ENCODE measurements at places on chromosomes 7 and 10.

DNA sequence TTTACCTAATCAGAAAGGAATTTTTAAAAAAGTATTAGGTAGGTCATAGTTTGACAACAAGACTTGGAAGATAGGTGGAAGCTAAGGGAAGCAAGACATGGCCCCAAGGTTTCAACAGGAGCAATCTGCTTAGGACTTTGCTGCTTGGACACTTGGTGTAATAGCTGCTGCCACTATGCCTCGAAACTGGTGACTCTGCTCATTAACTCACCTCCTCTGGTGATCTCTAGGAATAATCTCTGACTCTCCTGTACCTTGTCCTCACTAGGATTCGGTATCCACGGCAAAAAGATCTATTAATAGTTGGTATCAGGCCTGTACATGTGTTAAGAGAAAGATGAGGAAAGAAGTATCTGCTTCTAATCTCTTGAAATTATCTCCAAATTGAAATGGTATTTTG is 53.1 kb downstream of the PTEN start:
- no peak for DNase-seq

DNA sequence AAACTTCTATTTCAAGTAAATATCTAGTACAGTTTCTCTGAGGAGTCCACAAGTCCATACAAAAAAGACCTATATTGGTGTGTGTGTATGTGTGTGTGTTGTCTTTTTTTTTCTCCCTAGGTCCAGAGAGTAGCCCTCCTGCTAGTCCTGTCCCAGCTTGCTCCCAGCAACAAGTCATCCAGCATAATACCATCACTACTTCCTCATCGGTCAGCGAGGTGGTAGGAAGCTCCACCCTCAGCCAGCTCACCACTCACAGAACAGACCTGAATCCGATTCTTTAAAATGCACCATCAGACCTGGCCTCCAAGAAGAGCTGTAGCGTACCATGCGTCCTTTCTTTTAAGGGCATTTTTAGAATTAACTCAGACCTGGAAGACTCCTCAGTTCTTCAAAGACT is 139.1 kb downstream of the TRIL start:
- no peak for DNase-seq

DNA sequence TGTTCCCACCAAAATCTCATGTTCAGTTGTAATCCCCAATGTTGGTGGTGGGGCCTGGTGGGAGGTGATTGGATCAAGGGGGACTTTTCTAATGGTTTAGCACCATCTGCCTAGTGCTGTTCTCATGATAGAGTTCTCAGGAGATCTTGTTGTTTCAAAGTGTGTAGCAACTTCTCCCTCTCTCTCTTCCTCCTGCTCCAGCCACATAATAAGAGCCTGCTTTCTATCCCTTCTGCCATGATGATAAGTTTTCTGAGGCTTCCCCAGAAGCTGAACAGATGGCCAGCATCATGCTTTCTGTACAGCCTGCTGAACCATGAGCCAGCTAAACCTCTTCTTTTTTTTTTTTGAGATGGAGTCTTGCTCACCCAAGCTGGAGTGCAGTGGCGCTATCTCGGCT is 910.6 kb downstream of the KCNMA1 start:
- DNase-seq: no peak

- DNase-seq: no peak
Observed at GRCh38 chr10:51010977-51011376, 63.3 kb upstream of the PRKG1 start.

- DNase-seq: no peak
Observed at GRCh38 chr7:121198502-121198901, 130.3 kb upstream of the WNT16 start.

DNA sequence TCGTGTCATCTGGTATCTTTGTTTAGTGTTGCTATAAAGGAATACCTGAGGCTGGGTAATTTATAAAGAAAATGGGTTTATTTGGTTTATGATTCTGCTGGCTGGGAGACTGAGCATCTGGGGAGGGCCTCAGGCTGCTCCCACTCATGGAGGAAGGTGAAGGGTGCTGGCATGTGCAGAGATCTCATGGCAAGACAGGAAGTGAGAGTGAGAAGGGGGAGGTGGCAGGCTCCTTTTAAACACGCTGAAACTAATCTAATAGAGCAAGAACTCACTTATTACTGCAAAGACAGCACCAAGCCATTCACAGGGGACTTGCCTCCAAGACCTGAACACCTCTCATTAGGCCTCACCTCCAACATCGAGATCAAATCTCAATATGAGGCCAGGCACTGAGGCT is 11.3 kb downstream of the OIT3 start:
- no peak for DNase-seq

- DNase-seq: no peak
Observed at GRCh38 chr10:58435297-58435985, 50.2 kb downstream of the TFAM start.

DNA sequence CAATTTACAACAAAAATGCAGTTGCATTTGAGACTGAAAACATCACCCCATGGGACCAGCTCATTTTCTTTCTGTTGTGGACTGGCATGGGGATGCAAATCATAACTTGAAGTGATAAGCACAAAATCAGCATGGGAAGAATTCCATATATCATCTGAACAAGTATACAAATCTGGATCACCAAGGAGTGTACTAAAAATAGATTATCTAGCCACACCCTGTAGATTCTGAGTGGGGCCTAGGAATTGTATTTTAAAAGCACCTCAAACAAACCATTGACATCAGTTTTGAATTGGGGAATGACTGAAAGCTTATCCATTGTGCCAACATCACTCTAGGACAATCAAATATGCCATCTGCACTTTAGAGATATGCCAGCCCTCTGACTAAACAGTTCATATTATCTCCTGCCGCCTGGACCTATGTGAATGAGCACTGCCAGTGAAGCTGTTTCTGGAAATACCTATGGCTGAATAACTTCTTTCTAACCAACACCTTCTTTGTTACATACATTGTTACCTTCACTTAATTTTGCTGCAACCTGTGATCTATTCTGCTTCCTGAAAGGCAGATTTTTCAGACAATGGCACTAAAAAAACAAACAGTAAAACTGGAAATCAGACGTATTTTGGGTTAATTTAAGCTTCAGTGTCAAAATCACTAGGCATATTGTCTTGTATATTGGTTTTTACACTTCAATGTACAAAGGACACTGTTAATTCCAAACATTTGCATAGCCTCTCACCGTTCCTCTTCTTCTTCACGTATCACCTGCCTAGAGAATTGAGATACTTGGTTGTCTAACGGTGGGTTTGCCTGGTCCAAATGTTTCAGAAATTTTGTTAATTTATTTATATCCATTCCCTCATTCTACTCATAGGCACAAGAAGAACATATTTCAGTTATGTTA is 42.4 kb upstream of the HGF start:
- DNase-seq: no peak

- DNase-seq: no peak
Observed at GRCh38 chr7:31004393-31004792, 40.6 kb downstream of the GHRHR start.

GRCh38 chr10:836782-837181 is 94.7 kb downstream of the LARP4B start:
- no peak for DNase-seq

GRCh38 chr7:33511778-33512177 is 382.4 kb downstream of the BBS9 start:
- no peak for DNase-seq

- DNase-seq: no peak
Observed at GRCh38 chr7:142352543-142352942, 94.7 kb upstream of the PRSS58 start.

- DNase-seq: no peak
Observed at GRCh38 chr10:63692220-63692896, 171.2 kb downstream of the REEP3 start.

DNA sequence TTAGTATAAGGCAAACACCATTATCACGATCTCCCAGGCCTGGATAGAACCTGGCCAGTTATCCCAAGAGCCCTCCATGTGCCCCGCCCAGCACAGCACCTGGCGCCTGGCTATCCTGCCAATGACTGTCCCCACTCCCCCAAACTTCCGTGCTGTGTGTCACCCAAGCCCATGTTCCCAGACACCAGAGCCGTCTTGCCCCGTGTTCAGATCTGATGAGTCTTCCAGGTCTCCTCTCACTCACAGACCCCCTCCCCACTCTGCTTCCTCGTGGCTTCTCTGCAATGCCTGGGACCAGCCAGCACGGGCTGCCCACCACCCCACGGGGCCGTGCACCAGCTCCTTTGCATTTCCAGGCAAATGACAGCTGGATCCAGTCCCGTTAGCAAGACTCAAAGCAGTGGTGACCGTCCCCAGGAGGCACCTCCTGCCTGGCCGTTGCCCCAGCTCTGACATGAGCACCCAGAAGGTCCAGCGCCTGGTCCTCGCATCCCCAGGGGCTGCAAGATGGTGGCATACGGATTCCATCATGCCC is 43.8 kb upstream of the INPP5A start:
- no peak for DNase-seq

GRCh38 chr10:21754410-21755011 is 220.5 kb downstream of the MLLT10 start:
- DNase-seq: no peak

DNA sequence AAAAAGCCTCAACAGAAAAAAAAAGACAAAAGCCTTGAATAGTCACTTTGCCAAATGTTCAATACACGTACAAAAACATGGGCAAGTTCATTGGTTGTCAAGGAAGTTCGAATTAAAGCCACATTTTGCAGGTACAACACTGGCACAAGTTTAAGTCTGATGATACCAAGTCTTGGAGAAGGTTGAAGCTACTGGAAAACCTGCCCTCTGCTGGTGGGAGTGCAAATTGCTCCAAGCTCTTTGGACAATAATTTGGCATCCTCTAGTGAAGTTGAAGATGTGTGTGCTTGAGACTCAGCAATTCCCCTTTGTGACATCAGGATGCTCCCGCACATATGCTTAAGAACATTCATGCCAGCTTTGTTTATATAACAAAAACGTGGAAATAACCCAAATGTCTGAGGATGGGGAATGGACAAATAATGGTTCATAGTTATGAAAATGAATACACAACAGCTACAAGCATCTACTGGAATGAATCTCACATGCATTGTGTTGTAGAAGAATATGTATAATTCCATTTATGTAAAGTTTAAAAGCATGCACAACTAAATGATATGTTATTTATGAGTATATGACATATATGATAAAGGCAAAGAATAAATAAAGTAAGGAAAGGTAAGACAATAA is 120.0 kb upstream of the PLPP4 start:
- no peak for DNase-seq

GRCh38 chr10:8513155-8514147 is 459.0 kb downstream of the GATA3 start:
- no peak for DNase-seq

DNA sequence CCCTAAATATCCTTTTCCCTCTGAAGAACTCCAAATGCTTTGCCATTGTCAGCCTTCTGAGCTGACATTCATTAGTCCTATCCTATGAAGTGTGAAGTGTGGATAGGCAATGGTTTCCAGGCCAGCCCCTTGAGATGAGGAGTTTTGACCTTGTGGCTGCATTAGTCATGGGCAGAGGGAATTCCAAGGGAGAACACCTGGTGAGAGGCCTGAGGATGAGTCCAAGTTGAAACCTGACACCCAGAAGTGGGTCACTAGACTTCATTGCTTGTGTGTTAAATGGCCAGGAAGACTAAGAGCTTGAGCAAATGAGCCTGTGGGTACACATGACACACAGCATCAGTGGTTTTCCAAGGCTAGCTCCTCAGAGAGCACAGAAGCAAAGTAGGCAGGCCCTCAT is 260.8 kb downstream of the SKAP2 start:
- DNase-seq: no peak

GRCh38 chr7:32496052-32496813 is 944 bp downstream of the AVL9 start:
- DNase-seq: no peak

- no peak for DNase-seq
Observed at GRCh38 chr10:11345224-11346054, 266.0 kb downstream of the USP6NL start.

GRCh38 chr7:74334030-74334429 is 44.8 kb downstream of the CLIP2 start:
- DNase-seq: no peak

GRCh38 chr7:118182593-118183427 is 1.2 kb upstream of the LSM8 start:
- no peak for DNase-seq

DNA sequence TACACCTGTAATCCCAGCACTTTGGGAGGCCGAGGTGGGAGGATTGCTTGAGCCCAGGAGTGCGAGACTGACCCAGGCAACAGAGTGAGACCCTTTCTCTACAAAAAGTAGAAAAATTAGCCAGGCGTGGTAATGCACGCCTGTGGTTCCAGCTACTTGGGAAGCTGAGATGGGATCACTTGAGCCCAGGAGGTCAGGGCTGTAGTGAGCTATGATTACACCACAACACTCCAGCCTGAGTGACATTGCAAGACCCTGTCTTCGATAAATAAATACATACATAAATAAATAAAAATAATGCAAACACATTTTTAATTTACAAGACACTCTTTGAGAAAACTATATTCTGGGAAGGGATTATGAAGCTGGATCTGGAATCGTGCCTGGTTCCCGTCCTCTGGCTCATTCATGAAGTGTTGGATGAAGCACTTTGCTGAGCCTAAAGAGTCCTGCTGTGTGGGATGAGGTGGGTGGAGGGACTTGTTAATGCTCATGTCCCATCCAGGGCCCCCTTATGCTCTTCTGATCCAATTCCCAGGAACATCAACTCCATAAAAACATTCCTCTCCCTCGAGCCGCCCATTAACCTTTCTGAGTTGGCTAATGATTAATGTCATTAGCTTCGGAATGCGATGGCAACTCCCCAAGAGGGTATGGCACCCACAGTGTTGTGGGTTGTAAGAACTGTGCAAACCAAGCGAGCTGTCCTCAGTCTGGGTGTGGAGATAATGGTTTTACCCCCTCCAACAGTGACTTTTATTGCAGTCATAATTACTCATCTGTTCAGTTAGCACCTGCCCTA is 236.3 kb downstream of the BAMBI start:
- no peak for DNase-seq

GRCh38 chr7:130479716-130480400 is 12.0 kb upstream of the MEST start:
- DNase-seq: no peak

DNA sequence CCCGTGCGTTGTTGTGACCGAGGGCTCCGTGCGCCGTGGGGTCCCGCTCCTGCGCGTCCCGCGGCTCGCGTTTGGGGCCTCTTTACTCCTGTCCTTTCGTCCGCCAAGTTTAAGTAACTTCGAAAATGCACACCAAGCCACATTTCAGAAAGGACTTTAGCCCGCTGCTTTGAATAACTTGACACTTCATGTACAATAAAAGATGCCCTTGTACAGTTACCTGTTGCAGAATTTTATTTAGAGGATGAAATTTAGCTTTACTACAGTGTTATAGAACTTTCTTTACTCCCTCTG is 459 bp downstream of the SUGCT start:
- no peak for DNase-seq

DNA sequence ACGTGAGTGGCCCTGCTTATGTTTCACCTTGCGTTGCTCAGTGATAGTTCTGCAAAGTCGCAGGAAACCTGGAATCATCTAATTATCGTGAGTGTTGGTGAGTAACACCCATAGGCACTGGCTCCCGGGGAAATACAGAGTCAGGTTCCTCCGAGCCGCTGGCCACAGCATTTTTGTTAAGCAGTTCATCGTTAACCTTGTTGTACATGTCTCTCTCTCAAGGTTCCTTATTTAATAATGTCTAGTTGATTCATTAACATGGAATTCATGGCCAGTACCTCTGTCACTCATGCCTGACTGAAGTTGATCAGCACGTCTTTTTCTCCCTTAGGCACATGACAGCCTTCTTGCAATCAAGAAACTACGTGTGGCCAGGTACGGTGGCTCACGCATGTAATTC is 3.1 kb upstream of the ZFAND2A start:
- DNase-seq: no peak

Measured in T-helper 1 cell (primary cell).